ENCODE measurements at places on chromosomes 2 and 18.

DNA sequence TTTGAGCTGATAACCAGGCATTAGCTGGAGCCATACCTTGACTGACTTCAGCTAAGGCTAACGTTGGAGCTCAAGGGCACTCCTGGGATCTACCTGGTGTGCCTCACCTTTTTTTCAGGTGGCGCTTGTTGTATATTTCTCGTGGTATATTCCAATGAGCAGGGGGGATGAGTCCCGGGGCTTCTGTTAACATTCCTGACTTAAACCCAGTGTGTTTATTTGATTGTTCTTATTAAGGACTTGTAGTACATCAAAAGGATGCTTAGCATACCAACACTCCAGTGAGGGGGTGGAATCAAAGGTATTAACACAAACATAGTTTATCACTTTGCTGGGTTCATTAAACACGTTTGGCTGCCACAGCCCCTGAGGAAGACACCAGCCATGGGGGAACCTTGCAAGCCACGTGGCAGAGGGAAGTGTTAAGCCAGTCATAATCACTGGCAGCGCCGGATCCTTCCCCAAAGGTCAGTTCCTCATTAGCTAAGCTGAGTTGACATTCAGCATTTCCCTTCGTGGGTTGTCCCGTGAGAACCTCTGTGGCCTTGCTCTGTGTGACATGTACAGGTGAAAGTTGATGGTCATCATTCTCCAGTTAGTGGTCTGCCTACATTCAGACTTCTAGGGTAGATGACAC, 119.5 kb upstream of the MCFD2 start:
- no peak for DNase-seq
- H3K4me3 ChIP-seq = no peak overlapping the region
- H3K27me3 ChIP-seq = no peaks in the 10 kb centered on the region
- H3K27ac ChIP-seq = peak overlapping the region; percentile 80

GRCh38 chr2:224479826-224480225, 77.9 kb upstream of the FAM124B start:
- no peak overlapping the region for H3K27ac ChIP-seq
- H3K4me3 ChIP-seq = no peak overlapping the region
- DNase-seq = no peak
- no peaks in the 10 kb centered on the region for H3K4me1 ChIP-seq
- H3K27me3 ChIP-seq = no peaks in the 10 kb centered on the region

GRCh38 chr2:167692936-167693335, 554.5 kb downstream of the STK39 start:
- H3K4me1 ChIP-seq = no peaks in the 10 kb centered on the region
- H3K36me3 ChIP-seq = no peaks in the 10 kb centered on the region
- no peak overlapping the region for H3K4me3 ChIP-seq
- no peak for DNase-seq
- H3K27ac ChIP-seq = no peak overlapping the region
- no peaks in the 10 kb centered on the region for H3K27me3 ChIP-seq

- no peak overlapping the region for H3K4me3 ChIP-seq
- no peaks in the 10 kb centered on the region for H3K27me3 ChIP-seq
- no peaks in the 10 kb centered on the region for H3K36me3 ChIP-seq
- no peak overlapping the region for H3K27ac ChIP-seq
- peak; percentile 25 for DNase-seq
These were observed 207.7 kb downstream of the BCL2 start for GRCh38 chr18:63111671-63112402.

DNA sequence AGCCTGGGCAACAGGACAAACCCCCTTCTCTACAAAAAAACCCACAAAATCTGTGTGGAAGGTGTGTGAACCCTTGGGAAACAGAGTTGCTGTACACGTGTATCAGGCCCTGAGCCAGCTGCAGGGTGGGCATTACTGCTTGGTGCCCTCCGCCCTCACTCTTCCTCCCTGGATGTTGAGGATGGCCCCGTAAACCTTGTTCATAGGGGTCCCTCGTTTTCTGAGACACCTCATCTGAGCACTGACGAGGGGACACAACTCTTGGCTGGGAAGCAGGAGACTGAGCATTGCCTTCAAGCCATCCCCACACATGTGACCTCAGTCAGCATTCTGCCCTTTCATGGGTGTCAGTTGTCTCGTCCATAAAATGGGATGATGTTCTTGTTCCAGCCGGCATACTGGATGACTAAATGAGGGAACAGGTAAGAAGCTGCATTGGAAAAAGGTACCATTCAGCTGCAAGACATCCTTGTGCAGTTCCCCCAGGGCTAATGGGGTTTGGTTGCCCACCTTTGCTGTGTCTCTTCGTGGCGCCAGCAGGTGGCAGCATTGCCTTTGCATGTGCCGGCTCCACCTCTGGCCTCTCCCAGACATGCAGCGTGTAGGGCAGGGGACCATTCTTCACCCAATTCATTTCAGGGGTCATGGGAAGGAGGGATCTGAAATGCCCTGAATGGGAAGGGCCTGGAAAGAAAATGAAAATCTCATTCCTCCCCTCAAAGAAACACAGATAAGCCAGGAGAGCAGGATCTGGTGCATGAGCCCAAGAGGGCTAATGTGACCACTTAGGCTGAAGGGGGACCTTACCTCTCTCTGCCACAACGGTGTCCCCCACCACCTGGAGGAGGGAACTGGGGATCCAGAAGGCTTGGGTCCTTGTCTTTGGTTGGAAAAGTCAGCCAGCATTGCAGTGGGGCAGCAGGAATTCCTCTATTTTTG, 36.4 kb upstream of the HAAO start:
- peak; percentile 82 for DNase-seq
- H3K36me3 ChIP-seq = no peaks in the 10 kb centered on the region
- H3K4me3 ChIP-seq = no peak overlapping the region
- no peaks in the 10 kb centered on the region for H3K27me3 ChIP-seq
- peaks cover 35% of the 10 kb centered on the region for H3K4me1 ChIP-seq

GRCh38 chr2:195037045-195037444, 620.0 kb upstream of the SLC39A10 start:
- no peaks in the 10 kb centered on the region for H3K4me1 ChIP-seq
- no peak overlapping the region for H3K27ac ChIP-seq
- H3K27me3 ChIP-seq = no peaks in the 10 kb centered on the region
- no peaks in the 10 kb centered on the region for H3K36me3 ChIP-seq

DNA sequence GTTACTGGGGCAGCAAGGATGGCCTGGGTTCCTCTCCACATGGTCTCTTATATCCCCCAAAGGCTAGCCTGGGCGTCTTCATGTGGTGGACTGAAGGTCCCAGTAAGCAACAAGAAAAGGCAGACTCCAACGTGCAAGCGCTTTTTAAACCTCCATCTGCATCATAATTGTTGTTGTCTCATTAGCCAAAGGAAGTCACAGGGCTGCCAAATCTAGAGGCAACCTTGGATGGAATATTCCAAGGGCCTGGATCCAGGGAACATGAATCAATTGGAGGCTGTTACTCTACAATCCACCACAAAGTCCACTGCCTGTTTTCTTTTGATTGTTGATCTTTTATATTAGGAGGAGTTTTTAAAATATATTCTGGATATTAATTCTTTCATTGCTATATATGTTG, 118.8 kb downstream of the SH3RF3 start:
- DNase-seq = no peak
- H3K4me1 ChIP-seq = peaks cover 10% of the 10 kb centered on the region
- no peak overlapping the region for H3K4me3 ChIP-seq
- H3K27me3 ChIP-seq = no peaks in the 10 kb centered on the region
- no peak overlapping the region for H3K27ac ChIP-seq

DNA sequence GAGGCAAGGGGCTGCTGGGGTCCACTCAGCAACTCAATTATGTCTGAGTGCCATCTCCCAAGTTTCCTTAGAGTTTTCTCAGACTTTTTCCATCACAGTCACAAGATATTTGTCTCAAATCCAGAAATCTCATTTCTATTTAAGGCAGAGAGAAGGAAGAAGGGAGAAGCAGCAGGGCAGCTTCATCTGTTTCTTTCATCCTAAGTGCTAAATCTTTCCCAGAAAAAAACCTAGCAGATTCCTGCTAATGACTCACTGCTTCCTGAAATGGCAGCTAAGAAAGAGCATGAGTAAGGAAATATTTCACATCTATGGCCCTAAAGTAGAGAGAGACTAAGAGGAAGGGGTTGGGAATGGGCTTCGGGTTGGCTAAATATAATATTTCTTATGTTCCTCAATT, 88.0 kb downstream of the KYNU start:
- H3K4me1 ChIP-seq = no peaks in the 10 kb centered on the region
- no peak for DNase-seq
- no peaks in the 10 kb centered on the region for H3K36me3 ChIP-seq

- H3K27ac ChIP-seq = no peak overlapping the region
- no peak overlapping the region for H3K4me3 ChIP-seq
- no peaks in the 10 kb centered on the region for H3K27me3 ChIP-seq
- DNase-seq = no peak
These were observed 554.3 kb downstream of the ZEB2 start for GRCh38 chr2:143965493-143966164.

- H3K4me3 ChIP-seq = peak overlapping the region; percentile 72
- H3K27me3 ChIP-seq = no peaks in the 10 kb centered on the region
- peaks cover 8% of the 10 kb centered on the region for H3K4me1 ChIP-seq
- H3K36me3 ChIP-seq = no peaks in the 10 kb centered on the region
These were observed 779 bp downstream of the DGKD start for GRCh38 chr2:233354971-233355574.

DNA sequence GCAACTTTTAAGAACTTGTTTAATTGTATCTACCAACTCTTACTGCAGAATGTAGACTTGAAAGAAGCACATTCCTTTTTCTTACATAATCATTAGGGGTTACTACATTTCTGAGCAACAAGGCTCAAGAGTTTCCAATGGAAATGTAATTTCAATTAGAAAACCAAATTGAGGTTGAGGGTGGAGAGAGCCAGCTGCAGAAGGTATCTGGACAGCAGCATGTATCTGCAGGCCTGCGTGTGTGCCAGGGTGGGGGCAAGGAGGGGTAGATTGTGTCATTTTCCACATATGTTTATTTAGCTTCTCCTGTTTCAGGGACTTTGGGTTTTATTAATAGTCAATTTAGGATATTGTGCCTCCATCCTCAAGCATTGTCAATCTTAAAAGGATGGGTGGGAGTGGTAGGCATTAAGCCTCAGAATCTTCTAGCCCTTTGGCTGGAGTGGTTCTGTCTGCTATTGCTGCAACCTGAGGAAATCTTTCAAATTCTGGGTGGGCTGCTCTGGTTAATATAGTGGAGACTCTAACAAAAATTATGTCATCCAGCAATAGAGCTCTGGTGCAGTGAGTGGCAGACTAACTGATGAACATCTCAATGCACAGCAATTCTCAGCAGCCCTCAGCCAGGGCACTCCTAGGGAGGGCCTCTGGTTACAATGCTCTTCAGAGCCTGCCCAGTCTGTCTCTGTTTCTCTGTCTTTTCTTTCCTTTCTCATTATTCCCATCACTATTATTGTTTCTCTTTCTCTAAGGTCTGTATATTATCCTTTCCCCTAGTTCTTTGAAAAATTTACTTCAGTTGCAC, 151.4 kb downstream of the RPIA start:
- H3K4me3 ChIP-seq = no peak overlapping the region
- no peak for DNase-seq
- H3K27me3 ChIP-seq = no peaks in the 10 kb centered on the region
- H3K27ac ChIP-seq = no peak overlapping the region

DNA sequence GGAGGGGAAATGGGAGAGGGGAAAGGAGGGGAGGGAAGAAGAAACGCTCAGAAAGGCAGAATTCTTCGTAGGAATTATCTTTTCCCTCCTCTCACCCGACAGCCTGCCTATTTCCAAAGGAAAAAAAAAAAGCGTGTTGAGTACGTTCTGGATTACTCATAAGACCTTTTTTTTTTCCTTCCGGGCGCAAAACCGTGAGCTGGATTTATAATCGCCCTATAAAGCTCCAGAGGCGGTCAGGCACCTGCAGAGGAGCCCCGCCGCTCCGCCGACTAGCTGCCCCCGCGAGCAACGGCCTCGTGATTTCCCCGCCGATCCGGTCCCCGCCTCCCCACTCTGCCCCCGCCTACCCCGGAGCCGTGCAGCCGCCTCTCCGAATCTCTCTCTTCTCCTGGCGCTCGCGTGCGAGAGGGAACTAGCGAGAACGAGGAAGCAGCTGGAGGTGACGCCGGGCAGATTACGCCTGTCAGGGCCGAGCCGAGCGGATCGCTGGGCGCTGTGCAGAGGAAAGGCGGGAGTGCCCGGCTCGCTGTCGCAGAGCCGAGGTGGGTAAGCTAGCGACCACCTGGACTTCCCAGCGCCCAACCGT, at the start of gene GAD1:
GAD1 (plus strand) TSS at position 384 of the 589 bp plus-strand sequence. CDS start 1,705 bp downstream, outside the sequence.
- peaks cover 6% of the 10 kb centered on the region for H3K27me3 ChIP-seq
- no peaks in the 10 kb centered on the region for H3K36me3 ChIP-seq
- no peak within 1 kb of the TSS for H3K27ac ChIP-seq

- H3K27me3 ChIP-seq = no peaks in the 10 kb centered on the region
- no peaks in the 10 kb centered on the region for H3K36me3 ChIP-seq
- DNase-seq = no peak
- no peak overlapping the region for H3K4me3 ChIP-seq
These were observed 366.9 kb upstream of the SPRED2 start for GRCh38 chr2:65799141-65799854.

- no peak overlapping the region for H3K27ac ChIP-seq
- H3K4me1 ChIP-seq = peaks cover 54% of the 10 kb centered on the region
- no peaks in the 10 kb centered on the region for H3K36me3 ChIP-seq
- H3K4me3 ChIP-seq = no peak overlapping the region
- no peak for DNase-seq
- no peaks in the 10 kb centered on the region for H3K27me3 ChIP-seq
These were observed 27.4 kb downstream of the HPCAL1 start for GRCh38 chr2:10329880-10330699.

DNA sequence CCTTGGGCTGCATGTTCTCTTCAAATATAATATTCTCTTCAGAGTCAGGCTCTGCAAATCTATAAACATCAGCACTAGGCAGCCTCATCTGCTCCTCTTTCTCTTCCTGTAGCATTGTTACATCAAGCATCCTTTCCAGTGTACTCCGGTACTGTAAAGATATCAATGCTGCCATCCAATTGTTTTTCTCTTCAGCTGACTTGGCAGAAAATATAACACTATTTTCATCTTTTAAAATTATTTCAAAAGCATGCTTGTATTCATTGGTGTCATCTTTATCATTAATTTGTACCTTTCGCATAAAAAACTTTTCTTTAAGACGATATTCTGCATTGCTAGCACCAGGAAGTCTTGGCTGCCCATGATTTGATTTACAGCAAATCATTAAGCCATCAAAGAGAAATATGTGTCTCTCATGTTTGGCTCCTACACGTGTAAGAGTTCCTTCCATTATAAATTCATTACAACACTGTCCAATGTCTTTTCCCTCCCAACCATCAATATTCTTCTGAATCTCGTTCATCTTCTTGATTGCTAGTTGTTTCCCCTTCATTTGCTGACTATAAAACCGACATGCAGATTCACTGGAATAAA, 98.1 kb downstream of the SOS1 start:
- no peak overlapping the region for H3K27ac ChIP-seq
- no peaks in the 10 kb centered on the region for H3K4me1 ChIP-seq
- no peak overlapping the region for H3K4me3 ChIP-seq
- H3K36me3 ChIP-seq = no peaks in the 10 kb centered on the region
- H3K27me3 ChIP-seq = no peaks in the 10 kb centered on the region
- DNase-seq = no peak
